ENCODE measurements at places on chromosomes 7 and 10.

DNA sequence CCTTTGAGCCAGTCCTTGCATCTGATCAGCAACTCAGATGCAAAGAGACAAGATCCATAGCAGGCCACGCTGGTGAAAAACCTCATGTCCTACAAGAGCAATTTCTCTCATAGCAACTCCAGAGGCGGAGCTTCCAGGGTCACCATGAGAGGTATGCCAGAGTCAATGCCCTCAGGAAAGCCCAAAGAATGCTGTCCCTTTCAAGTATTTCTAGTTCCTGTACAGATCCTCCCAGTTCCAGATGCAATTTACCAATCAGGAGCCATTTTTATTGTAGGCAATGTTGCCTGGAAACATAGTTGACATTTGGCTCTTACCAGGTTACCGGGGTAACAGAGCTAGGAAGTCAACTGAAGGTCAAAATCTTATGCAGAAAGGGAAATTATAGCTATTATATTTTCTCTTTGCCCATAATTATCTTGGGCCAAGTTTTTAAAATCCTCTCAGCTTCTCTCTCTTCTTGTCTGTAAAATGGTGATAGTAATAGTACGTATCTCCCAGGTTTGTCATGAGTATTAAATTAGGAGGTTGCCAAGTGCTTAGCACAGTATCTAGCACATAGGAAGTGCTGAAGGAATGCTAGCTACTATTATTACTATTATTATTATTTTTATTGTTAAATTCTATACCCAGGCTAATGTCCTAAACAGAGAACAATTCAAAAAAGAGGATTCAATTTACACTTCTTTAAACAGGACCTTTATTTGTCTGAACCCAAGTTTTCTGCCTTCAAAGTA, 46.3 kb upstream of the TM9SF3 start:
- DNase-seq = no peak

DNA sequence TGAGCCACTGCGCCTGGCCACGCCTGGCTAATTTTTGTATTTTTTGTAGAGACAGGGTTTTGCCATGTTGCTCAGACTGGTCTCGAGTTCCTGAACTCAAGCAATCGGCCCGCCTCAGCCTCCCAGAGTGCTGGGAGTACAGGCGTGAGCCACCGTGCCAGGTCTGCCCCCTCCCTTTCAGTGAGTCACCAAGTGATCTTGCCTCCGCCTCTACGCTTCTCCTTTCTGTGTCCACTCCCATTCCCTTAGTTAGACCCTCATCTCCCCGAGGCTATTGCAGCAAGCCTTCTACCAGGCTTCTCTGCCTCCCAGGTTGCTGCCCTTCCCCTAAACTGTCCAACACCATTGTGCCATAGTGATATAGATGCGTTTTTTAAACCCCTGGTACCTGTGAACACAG, 32.9 kb downstream of the CDC123 start:
- DNase-seq = no peak

DNA sequence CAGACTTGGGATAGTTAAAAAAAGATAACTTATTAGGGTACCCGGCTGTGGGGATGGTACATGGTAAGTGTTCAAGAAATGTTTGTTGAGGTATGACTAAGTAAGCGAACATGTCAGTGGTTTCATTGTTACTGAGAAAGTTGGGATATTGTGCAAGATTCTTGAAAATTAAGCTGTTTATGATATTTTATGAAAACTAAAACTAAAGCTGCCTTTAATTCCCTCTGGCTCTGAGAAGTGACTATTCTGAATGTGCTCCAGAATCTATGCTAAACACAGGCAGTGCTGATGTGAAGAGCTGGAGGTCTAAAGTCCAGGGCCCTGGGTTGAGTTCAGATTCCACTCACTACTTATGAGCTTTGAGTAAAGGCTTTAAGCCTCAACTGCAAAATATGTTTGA, 72.9 kb downstream of the AOAH start:
- DNase-seq = no peak

DNA sequence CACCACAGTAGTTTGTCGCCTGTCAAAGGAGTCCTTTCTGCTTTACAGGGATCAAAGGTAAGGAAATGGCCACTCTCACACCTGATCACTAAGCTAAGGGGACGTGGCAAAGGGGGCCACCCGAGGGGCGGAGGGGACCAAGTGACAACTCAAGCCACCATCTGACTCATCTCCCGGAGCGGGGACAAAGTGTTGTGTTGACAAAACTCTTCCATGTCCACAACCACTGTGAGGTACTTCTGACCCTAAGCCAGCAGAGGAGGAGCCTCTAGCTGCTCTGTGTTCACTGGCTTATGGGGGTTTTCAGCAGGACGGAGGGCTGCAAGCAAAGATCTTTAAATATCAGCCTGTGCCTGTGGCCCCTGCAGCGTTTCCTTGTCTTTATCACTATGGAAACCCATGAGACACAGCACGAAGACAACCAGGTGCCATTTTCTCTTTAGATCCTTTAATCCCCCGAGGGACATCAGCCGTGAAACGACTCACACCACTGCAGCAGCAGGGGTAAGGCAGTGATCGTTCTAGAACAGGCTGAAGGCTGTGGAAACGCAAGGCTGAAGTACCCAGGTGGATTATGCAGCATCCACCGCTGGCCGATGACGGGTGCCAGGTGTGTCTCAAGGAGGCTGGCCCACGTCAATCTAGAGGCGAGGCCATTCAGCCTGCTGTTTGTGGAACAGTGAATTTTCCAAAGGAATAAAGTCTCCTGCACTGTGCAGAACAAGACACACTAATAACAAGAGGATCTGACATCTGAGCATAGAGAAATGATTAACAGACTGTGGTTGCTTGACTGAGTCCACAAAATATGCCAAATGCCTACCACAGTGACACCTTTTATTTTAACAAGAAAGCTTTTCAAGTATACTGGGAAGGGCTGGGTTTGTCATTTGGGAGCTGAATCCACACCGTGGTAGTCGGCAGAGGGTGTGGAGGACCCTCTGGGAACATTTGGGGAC, 26.6 kb upstream of the DDC start:
- DNase-seq = no peak

- DNase-seq = no peak
Observed at GRCh38 chr7:129083525-129083924, 28.6 kb upstream of the TNPO3 start.

DNA sequence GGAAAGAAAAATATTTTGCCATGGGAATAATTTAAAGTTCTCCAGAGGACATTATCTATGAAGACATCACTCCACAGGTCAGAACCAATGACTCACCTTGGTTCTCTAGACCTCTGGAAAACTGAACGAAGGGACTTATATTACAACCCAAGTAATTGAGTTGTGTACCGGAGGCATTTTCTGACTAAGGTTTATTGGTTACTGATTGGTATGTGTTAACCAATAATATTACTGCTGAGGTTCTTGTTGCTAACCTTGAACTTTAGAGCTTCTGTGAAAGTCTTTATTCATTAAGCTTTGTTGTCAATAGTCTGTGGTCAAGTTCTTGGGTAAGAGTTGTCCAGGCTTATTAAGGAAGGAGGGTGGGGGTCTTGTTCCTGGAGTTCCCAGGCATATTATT, 78.1 kb upstream of the MTPN start:
- no peak for DNase-seq

GRCh38 chr7:33886149-33886623, 19.2 kb upstream of the BMPER start:
- DNase-seq = no peak

DNA sequence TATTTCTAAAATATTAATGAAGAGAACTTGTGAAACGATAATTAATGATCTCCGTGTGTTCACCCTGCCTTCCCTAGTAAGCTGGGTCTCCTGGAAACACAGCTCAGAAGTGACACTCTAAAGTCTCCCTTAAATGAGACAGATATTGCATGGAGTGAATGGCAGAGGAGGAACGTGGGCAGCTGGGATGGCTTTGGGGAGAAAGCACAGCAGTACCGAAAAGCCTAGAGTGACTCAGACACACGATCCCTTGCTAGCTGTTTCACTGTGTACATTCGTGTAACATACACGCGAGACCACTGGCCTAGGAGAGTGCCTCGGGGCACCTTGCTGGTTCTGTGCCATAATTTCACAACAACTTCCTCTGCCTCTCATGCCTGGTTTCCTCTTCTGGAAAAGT, 199.9 kb upstream of the TCERG1L start:
- no peak for DNase-seq

DNA sequence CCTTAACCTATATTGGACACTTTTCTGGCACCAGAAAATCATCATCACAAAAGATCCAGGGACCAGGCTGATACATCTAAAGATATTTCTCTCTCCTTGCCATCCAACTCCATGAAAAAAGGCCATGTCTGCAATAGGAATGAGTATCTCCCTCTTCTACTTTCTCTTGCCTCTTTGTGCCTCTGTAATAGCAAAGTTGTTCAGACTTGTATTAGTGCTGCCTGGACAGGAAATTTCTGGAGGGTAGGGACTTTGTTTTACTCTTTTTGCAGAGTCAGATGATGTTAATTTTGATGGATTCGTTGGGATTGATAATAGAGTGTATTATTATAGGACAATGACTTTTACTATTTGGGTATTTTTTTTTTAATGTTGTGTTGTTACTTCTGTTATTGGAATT, 376.3 kb downstream of the INHBA start:
- no peak for DNase-seq

DNA sequence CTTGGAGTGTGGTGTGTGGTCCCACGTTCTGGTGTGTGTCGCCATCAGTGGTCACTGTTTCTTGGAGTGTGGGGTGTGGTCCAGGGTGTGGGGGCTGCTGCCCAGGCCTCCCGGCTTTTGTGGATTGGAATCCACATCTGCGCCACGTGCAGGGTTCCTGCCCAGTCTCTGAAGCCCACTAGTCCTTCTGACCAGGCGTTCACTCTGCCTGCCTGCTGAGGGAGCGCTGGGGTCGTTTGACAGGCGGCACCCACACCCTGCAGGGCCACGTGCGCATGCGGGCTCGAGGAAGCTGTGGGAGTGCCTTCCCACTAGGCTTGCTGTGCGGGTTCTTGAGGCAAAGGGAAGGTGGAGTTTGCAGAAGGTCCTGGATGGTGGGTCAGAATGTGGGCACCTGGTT, 51.4 kb downstream of the INPP5A start:
- DNase-seq = no peak

- no peak for DNase-seq
Observed at GRCh38 chr10:11810313-11810766, 12.8 kb upstream of the PROSER2 start.

- DNase-seq = no peak
Observed at GRCh38 chr7:147516391-147516790, 1074.2 kb upstream of the C7orf33 start.

GRCh38 chr7:102024769-102025391, 207.5 kb downstream of the CUX1 start:
- no peak for DNase-seq

GRCh38 chr10:101140950-101141615, 10.0 kb downstream of the TLX1 start:
- DNase-seq = no peak

DNA sequence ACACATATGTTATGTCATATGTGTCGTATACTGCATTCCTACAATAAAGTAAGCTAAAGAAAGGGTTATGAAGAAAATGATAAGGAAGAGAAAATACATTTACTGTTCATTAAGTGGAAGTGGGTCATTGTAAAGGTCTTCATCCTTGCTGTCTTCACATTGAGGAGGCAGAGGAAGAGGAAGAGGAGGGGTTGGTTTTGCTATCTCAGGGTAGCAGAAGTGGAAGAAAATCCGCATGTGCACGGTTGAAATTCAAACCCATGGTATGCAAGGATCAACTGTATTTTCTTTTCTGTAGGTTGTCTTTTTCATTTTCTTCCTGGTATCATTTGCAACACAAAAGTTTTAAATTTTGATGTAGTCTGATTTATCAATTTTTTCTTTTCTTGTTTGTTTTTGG, 6.3 kb downstream of the PLEKHA8 start:
- no peak for DNase-seq

DNA sequence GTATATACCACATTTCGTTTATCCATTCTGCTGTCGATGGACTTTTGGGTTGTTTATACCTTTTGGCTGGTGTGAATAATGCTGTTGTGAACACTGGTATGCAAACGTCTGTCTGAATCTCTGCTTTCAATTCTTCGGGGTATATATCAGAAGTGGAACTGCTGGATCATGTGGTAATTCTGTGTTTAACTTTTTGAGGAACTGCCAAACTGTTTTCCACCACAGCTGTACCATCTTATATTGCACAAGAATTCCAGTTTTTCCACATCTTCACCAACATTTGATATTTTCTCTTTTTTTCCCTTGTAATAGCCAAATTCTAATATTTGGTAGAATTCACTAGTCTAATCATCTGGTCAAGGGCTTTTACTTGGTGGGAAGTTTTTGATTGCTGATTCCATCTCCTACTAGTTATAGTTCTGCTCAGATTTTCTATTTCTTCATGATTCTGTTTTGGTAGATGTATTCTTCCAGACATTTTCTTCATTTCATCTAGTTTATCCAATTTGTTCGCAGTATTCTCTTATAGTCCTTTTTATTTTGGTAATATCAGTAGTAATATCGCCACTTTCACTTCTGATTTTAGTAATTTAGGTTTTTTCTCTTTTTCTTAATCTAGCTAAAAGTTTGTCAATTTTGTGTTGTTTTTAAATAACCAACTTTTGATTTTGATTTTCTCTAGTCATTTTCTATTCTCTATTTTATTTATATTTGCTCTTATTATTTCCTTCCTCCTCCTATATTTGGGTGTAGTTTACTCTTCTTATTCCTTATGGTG, 271.2 kb downstream of the ZEB1 start:
- no peak for DNase-seq

GRCh38 chr7:2956526-2957368, 86.9 kb downstream of the CARD11 start:
- no peak for DNase-seq

- no peak for DNase-seq
Observed at GRCh38 chr10:24793648-24794379, 70.1 kb upstream of the ARHGAP21 start.

DNA sequence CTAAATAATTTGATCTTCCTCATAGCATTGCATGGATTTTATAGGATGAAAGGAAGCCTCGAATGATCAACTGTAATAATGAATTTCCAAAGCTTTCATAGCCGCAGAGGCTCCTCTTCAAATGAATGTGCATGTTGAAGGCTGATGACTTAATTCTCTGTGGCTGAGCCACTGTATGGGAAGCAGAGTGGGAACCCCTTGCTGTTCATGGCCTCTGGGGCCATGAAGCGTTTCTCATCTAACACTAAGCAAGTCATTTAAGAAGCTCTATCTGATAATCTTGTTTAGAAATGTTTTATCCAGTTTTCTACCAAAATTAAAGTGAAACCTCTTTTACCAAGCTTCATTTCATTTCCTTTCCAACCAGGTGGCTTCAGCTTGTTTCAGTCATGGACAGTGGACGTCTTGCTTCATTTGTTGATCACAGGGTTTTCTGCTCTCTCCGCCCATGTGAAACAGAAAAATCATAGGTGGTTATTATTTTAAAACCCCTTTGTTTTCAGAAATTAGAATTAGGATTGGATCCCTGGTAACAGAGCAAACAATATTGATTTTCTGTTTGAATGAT, 10.3 kb upstream of the ADARB2 start:
- no peak for DNase-seq

Data from effector CD4-positive, alpha-beta T cell (primary cell).